ENCODE measurements at places on chromosomes 7 and 10.

- no peak for DNase-seq
These were observed 526.4 kb downstream of the KIF20B start for GRCh38 chr10:90227786-90228185.

DNA sequence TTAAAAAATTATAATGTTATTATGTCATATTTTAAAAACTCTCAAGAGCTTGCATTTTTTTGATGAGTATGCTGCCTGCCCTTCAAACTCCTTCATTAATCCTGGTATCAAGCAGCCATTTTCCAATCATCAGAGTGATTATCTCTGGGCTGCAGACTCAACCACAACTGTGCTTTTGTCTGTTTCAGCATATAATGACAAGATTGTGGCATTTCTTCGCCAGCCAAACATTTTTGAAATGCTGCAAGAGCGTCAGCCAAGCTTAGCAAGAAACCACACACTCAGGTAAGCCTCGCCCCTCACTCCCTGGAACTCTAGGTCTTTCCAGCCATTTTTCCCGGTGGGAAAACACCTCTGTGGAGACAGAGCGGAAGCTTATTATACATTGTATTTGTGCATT, 90.0 kb upstream of the STK17A start:
- DNase-seq = no peak

GRCh38 chr7:22194658-22195273, 162.2 kb downstream of the RAPGEF5 start:
- no peak for DNase-seq

DNA sequence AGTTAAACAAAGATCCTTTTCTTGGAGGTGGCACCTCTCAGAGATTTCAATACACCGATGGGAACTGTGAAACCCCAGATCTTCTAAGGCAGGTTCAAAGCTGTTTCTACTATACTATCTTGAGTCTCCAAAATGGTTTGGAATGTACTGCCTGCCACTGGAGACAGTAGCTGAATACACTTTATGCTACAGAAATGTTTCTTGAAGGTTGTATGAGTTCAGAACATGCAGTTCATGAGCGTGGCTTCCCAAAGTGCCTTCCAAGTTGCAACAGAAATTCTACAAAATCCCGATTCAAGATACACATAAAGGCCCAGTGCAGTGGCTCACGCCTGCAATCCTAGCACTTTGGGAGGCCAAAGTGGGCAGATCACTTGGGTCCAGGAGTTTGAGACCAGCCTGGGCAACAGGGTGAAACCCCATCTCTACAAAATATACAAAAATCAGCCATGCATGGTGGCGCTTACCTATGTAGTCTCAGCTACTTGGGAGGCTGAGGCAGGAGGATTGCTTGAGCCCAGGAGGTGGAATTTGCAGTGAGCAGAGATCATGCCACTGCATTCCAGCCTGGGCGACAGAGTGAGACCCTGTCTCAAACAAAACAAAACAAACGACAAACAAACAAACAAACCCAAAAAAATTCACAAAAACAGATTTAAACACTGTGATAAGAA, 36.3 kb downstream of the FAM171A1 start:
- DNase-seq = no peak

DNA sequence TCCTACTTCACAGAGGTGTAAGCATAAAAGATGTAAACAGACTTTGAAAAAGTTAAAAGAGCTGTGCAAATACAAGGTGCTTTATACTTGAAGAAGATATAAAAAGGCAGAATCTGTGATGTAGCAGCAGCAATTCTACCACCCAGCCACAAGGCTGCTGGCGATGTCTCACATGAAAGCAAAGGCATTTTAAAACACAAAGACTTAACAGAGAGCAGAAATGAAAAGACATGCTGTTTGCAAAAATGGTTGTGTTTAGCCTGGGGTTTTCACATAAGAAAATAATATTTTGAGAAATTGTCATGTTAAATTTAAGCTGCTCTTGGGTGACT, 85.5 kb upstream of the ZNF800 start:
- no peak for DNase-seq
